ENCODE measurements at places on chromosomes 3 and 15.

DNA sequence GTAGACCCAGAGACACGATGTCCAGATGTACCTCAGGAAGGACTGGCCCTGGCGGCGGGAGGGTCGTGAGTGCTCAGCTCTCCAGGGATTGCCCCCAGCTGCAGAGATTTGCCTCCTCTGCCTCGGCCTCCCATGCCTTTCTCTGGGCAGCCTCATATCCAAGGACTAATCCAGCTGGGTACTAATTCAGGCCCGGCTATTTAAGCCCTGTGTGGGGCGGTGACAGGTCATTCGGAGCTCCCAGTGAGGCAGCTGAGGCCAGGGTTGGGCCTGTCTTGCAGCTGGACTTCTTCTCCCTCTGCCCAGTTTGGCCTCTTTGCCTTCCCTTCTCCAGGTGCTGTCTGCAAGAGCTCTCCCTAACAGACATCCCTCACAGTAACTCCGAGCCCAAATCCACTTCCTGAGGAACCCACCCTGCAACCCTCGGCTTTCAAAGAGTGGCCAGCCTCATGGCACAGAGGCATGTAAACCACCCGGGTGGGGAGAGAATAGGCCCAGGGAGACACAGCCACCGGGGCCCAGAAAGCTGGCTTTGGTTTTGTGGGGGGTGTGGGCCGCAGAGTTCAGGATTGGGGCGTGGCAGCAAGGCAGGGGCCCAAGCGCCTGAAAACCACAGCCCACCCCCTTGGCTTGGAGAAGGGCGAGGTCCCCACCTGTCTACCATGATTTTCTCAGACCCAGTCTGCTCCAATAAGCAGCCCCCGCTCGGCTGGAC, 85.8 kb downstream of the PPCDC start:
- DNase-seq: no peak

DNA sequence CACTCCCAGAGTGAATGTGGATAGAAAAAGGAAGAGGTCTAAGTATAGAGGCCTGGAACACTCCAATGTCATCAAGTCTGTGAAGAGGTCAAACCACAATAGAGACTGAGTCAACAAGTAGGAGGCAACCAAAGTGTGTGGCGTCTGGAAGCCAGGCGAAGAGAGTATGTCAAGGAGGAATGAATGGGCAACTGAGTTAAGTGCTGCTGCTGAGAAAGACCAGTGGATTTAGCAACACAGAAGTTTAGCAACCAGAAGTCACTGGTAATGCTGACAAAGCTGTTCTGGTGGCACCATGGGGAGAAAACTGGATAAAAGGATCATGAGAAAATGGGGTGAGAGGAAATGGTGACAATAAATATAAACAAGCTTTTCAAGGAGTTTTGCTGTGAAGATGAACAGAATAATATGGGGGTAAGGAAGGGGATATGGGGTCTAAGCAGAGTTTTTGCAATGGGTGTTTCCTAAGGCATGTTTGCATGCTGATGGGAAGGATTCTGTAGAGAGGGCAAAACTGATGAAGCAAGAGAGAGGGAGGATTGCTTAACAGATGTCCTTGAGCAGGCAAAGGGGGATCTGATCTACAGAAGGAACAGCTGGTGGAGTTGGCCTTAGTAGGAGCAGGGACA, 38.4 kb downstream of the PCOLCE2 start:
- no peak for DNase-seq

DNA sequence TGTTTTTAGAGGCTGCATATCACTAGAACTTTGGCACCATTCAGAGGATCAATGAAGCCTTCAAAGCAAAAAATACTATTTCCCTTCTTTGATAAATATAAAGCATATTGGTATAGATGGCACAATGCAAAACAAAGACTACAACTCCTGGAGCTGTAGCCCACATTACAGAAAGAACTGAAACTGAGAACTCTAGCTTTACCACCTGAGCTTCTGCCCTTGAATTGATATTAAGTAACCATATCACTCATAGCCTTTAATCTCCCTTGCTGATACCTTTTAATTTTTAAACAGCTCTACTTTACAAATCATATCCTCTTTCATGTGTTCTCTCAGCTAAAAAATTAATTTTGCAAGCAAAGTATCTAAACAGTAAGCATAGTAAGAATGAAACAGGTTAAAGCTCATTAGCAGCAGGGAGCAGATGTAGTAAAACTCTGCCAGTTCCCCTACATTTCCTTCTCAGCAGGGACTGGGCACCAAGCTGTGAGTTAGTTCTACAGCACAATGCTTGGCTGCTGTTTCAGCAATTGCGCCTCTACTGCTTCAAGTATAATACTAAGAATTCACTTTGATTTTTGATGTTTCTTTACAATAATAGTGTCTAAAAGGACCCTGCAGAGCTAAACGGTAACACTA, 97.9 kb upstream of the NANOGP8 start:
- DNase-seq: no peak

GRCh38 chr15:90955624-90956273, 1.1 kb downstream of the RCCD1 start:
- no peak for DNase-seq

GRCh38 chr3:185928496-185928895, 9.3 kb downstream of the TRA2B start:
- DNase-seq: no peak

GRCh38 chr3:5022966-5023776, 43.9 kb downstream of the BHLHE40 start:
- DNase-seq: no peak

GRCh38 chr3:63874769-63875168, 11.1 kb downstream of the ATXN7 start:
- DNase-seq: no peak
